ENCODE measurements at places on chromosomes 5 and 9.

- no peak for DNase-seq
These were observed 19.2 kb upstream of the ACSL6 start for GRCh38 chr5:132030610-132031009.

DNA sequence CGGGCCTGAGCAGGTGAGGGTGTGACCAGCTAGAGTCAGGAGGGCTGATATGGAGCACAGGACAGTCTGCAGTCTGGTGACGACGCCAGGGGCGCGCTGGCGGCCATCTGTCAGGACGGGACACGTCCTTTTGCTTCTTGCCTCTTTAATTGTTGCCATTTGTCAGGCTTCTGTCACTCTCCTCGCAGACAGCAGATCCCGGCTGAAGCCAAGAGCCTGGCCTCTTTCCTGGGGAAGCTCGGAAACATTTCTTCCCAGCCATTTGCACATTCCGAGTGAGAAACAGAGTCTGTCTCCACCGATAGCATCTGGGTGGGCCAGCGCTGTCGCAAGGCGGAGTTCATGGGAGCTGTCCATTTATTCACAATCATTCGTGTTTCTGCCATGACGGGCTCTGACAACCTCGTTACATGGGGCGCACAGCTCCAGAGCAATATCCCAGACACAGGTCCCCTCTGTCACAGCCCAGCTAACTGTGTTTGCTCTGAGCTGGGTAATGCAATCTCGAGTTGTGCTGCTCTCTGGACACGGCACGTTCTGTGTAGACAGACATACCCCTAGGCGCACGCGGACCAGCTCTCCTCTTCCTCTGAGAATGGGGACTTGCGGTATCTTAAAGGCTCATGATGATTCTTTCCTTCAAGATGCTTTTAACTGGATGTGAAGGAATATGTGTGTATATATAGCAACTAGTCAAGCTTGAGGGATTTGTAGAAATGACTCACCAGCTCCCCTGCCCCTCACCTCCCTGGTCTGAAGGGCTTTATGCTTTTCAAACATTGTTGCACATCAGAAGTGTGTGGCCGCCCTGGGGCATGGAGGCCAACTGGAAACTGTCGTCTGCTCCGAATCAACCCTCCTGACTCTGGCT is 105.3 kb upstream of the FCN2 start:
- no peak for DNase-seq

DNA sequence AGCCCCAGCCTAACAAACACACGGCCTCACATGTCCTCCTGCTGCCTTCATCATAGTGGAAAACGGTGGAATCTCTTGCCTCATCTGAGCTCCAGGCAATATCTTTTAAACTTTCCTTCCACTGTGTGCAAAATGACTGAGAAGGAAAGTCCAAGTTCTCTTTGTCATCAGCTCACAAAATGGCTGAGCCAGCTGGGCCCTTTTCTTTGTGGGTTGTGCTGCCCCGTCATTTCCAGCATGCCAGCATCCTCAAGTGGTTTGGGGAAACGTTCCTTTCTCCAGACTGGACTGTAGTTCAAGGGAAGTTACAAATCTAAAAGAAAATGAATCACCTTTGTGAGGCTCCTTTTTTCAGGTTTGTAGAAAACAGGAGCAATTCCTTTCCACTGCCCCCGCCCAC is 171.1 kb upstream of the FSTL4 start:
- no peak for DNase-seq

GRCh38 chr5:58182287-58182841 is 277.5 kb downstream of the PLK2 start:
- no peak for DNase-seq

DNA sequence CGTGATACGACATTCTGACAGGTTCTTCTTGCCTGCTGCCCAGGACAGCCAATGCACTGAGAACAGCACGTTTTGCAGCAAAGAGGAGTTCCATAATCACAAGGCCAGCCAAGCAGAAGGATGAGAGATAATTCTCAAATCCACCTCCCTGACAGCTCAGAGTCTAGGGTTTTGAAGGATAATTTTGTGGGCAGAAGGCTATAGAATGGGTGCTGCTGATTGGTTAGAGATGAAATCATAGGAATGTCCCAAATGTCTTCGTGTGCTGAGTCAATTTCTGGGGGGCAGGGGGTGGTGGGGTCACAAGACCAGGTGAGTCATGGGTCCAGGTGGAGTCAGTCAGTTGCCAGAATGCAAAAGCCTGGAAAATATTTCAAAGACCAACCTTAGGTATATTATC is 175.5 kb upstream of the SLC30A5 start:
- DNase-seq = no peak

GRCh38 chr9:132828201-132828770 is 49.8 kb downstream of the AK8 start:
- no peak for DNase-seq

DNA sequence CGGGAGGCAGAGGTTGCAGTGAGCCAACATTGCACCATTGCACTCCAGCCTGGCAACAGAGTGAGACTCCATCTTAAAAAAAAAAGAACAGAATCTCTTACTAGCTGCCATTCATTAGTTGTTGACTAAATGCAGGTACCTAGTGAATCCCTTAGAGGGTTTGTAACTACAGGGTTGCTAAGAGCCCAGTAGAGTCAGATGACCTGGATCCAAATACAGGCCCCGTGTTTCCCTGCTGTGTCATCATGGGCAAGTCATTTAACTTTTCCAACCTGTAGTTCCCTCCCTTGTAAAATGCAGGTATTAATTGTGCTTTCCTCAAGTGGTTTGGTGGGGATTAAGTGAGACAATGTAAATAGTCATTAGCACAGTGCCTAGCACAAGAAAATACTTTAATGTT is 32.8 kb downstream of the PLAC8L1 start:
- no peak for DNase-seq

DNA sequence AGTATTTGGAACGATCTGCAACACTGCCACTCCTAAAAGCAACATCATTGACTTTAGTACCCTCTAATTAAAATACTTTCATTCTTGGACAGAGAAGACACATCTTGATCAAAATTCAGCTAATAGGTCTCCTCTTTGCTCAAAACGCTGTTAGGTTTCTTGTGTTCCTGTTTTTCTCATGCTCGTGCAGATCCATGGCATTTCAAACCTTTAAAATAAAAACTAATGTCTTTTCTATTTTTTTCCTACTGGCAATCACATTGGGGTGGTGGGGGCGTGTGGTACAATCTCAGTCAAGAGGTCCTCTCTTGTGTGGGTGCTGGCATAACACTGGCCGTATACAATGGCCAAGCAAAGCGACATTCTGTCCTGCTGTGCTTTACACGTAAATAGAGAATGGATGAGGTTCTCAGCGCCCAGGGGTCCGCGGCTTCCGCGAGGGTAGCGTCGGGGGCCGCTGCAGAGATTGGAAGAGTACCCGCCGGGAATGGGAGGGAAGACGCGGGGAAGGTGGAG is 315 bp upstream of the GPR150 start:
- no peak for DNase-seq

DNA sequence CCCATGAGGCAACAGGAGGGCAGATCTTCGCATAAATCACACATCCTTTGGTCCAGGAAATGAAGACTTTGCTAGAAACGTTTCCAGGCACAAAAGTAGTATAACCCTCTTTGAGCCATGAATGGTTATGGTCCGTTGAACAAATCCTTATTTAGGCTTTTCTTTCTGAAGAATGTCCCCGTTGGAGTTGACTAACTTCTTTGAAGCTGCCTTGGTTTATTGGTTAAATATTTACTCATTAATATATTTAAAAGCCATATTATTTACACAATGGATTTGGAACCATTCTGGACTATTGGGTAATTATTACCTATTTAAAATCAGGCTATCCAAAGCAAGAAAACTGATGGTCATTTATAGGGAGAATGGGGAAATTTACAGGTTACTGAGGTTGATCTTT is 347.6 kb upstream of the SLC30A5 start:
- no peak for DNase-seq

DNA sequence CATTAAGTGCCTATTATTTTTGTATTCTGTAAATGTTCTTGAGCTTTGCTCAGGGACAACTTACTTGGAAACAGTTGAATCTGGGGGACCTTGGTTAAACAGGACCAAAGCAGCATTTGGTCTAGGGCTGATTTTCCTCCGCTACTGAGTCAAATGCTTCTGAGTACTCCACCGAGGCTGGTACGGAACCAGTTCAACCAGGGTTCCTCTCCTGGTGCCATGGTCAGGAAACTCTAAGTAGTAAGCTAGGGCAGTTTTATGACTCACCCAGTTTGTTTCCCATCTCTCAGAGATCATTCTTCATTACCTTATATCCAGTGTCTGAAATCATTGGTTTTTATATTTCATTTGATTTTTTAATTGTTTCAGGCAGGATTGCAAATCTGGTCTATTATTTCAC is 111.9 kb upstream of the TNFAIP8 start:
- no peak for DNase-seq

GRCh38 chr5:61637566-61637965 is 305.5 kb downstream of the ZSWIM6 start:
- no peak for DNase-seq

DNA sequence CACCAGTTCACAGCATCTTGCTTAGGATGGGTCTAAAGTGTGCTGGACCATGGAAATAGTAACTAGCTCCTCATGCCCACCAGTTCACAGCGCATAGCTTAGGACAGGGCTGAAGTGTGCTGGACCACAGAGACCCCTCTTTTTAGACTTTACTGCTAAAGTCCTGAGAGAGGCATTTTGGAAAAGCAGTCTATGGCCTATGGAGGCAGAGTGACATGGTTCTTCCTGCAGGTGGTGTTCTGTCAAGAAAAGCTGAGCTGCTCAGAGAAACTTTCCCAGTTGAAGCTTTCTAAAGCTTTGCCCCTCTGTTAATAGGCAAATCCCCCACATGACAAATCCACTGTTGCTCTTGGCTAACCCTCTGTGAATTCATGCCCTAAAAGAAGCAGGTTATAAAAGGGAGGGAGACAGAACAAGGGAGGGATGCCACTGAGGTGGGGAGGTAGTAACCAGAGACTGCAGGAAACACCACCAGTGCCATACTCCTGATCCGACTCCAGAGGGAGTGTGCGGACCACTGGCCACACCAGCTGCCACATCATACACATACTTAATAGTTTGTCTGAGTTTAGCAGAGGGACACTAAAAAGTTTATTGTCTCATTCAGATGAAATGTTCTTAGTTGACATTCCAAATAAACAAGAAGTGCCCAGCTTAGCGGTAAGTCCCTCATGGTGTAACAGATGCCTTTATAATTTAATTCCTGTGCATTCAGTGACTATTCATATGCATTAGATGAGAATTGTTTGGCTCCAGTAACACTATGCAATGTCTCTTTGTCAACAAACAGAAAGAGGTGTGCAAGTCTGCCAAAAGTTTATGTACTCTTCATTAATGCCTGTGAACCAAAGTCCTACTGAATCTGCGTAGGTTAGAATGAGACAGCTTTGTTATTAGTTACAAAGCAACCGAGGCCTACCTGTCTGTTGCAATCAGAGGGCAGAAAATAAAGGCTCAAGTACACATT is 236.2 kb upstream of the NFIL3 start:
- DNase-seq = no peak

- peak; percentile 44 for DNase-seq
These were observed 539 bp downstream of the ARRDC3 start for GRCh38 chr5:91382530-91383026.

- no peak for DNase-seq
These were observed 37.5 kb downstream of the SPRY4 start for GRCh38 chr5:142287096-142287972.

GRCh38 chr9:107810461-107810961 is 320.9 kb upstream of the KLF4 start:
- no peak for DNase-seq

DNA sequence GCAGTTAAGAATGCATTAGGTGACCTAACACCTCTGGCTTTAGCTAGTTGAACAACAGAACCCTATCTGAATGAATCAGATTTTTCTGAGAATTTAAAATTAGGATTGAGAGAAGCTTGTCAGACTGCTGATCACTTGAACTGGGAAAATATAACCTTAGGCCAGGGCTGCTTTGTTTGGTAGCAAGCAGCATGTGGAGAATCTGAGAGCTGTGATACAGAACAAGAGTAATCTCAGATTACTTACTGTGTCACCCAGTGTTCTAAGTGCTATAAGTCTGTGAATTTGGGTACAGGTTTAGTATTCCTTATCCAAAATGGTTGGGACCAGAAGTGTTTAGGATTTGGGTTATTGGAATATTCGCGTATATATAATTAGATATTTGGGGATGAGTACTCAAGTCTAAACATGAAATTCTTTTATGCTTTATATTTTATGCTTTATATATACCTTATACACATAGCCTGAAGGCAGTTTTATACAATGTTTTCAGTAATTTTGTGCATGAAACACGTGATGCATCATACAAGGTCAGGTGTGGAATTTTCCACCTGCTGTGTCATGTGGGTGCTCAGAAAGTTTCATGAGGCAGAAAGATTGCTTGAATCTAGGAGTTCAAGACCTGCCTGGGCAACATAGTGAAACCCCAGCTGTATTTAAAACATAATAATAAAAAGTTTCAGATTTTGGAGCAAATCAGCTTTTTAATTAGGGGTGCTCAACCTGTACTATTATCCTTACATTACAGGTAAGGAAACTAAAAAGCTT is 8.3 kb upstream of the CHD1 start:
- DNase-seq = no peak

GRCh38 chr5:162769019-162769418 is 668.4 kb upstream of the CCNG1 start:
- no peak for DNase-seq

DNA sequence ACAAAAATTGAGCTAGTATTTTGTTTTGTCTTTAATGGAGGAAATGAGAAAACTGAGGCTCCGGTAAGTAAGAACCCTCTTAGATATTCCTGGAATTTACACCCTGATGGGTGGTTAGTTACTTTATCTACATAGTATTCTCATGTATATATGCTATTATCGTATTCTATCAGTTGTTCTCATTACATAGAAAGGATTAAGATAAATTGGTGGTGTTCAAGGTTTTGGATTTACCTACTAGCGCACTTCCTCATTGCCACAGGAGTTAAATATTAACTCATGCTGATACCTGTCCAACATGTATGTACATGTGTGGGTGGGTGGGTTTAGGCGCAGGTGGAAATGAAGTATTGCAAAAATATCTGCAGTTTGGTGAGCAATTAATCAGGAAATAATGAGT is 61.1 kb upstream of the IFNE start:
- no peak for DNase-seq

DNA sequence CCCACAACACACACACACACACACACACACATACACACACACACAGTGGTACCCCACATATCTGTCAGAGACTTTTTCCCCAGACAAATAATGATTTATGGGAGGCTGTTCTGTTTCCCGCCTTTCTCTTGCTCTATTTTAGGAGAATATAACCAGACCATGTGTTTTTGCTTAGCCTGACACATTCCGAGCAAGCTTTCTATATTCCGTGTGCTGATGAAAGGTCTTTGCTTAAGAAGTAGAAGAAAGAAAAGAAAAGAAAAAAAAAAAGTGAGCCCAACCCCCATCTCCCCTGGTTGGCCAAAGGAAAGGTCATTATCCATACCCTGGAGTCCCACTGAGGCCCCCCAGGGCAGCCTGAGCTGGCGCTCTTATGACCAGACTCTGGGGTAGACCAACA is 338.6 kb downstream of the SLIT3 start:
- DNase-seq = no peak

DNA sequence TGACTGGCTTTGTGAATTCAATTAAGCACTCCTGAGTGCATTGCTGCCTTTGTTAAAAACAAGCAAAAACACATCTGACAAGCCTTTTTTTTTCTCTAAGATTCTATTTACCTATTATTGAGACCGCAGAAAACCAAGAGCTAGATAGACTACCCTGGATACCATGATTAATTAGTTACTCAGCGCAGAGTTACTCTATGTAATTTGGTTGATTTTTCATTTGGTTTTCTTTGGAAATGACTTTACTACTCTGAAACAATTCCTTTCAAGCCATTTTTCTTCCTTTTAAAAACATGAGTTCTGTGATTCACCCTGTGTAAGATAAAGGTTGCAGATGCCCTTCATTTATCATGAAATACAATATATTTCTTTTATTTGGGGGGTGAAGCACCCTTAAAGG is 421.6 kb upstream of the PIK3R1 start:
- no peak for DNase-seq

Measured in CD4-positive, alpha-beta T cell treated with Interleukin-4 for 1 hour (primary cell).